NCI-H774 (cell line): ENCODE measurements at places on chromosomes 7 and 10.

GRCh38 chr10:338171-339037 lies 203.1 kb downstream of the ZMYND11 start:
- peak; percentile 2 for DNase-seq

- DNase-seq: no peak
These were observed 95.8 kb upstream of the CREB5 start for GRCh38 chr7:28316489-28316888.

DNA sequence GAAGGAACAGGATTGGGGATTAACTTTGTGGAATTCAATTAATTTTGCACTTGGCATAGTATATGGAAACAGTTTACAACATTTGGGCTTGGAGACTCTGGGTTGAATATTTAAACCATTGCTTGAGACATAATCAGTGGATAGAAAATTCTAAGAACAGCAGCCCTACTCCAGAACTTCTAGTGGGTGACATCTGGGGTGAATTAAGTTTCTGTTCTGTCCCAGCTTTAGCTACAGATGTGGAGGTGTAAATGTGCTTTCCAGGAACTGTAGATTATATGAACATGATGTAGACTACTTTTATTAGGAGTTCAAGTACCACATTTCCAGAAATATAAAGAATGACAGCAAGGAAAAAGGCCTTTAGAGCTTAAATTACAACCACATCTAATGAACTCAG lies 51.9 kb upstream of the SKAP2 start:
- DNase-seq: no peak

- DNase-seq: no peak
These were observed 19.1 kb upstream of the PARP12 start for GRCh38 chr7:140081774-140082425.

- DNase-seq: peak; percentile 10
These were observed 1.3 kb upstream of the TNRC18 start for GRCh38 chr7:5424749-5425506.

DNA sequence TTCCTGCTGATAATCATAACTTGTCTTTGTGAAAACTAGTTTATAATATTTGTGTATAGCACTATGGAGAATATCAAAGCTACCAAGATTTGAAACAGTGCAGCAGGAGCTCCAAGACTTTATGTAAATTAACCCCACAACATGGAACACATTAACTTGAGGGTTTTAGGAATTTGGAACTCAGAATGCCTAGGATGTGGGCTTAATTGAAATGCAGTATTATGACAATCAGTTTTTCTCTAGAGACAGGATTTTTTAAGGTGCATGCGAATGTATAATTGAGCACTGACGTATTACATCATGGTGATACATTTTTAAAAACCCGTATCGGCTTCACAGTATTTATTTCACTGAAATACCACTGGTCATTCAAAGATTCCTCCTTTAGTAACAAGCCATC lies 313.1 kb upstream of the DGKB start:
- no peak for DNase-seq

DNA sequence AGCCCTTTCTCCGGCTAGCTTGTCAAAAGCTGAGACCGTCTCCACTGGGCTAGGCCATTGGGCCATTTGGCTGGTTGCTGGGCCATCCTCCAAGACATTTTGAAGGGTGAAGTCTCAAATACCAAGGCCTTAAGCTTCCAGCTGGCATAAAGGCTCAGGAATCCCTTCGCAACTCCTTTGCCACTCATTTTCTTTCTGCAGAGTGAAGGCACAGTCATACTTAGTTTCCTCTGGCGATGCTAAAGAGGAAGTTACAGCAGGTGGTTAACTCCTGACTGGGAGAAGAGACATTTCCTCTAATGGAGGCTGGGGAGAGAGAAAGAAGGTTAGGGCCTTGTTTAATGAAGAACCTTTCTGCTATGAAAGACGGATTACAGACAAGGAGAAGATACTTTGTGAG lies 4.8 kb upstream of the REPIN1 start:
- no peak for DNase-seq

DNA sequence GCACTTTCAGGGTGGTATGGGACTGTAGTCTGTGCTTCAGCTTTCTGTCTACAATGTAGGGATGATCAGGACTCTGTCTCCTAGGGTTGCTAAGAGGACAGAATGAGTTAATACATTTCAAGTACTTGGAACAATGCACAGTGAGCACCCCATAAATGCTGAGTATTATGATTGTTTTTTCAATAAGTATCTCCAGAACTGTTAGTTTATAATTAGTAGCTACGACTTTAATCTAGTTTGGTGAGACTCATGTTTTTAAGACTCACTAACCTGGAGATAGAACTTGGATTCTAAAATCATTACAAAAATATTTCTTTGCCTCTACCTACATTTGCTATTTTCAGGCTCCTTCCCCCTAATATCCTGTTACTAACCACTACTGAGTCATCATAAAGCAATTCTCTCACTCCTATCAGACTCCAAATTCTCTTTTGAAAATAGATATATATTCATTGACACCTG lies 95.3 kb downstream of the CPED1 start:
- no peak for DNase-seq

DNA sequence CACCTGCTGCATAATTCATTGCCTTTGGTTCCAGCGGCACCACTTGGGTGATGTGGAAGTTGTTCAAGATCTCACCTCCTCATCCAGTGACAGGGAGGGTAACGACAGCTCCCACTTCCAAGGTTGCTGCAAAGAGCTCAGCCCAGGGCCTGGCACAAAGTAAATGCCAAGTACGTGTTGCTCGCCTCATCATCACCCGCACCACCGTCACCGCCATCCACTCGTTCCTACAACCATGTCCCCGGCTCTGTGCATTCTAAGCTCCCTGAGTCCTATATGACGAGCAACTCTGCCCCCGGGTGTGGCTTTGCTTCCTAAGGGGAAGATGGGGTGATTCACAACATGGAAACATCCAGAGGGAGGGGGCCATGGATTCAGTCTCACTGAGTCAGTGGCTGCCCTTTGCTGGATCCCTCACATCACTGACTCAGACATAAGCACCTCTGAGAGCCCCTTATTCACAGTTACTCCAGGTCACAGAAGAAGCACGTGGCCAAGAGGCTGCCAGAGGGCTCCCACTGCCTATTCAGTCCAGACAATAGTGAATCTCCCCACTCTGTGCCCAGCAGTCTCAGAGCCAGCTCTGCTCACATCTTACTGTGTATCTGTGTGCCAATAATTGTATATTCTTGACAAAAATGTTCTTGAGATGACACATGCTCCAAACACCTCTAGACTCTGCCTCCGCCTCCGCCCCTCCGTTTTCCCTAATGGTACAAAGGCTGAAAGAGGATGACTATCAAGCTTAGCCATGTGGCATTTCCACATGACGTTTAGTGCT lies 159.1 kb downstream of the GFRA1 start:
- DNase-seq: no peak

GRCh38 chr7:76377186-76377918 lies 18.6 kb upstream of the YWHAG start:
- no peak for DNase-seq

DNA sequence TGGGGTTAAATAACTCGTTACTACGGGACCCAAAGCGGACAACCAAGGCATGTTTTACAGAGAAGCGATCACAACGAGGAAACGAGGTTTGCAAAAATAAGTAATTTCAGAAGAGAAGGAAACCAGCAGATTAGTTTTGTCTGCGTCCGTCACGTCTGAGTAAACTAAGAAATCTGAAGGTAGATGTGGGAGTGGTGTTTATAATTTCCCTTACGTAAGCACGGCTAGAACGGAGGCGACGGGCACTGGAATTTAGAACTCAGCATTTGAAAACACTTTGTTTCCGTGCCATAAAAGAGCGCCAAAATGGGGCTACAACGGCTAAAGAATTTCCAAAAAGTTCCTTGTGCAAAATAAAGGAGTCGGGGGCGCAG lies 718 bp upstream of the UMAD1 start:
- DNase-seq: no peak

- no peak for DNase-seq
These were observed 238.1 kb upstream of the AOAH start for GRCh38 chr7:36962367-36962766.

DNA sequence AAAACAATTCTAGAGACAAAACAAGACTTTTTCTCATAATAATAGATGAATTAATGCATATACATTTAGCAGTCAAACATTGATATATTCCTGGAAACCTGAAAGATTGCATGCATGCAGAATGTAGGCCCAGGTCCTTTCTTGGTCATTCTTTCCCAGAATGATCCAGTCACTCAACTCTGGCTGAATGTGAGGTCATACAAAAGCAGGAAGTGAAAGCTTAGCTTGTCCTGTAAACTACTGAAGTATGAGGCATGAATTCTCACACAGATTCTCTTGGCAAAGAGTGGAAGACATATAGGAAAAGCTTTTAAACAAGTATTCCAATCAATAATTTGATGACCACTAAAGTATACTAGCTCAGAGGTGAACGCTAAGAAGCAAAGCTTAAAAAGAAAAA lies 253.9 kb downstream of the PPP1R3A start:
- no peak for DNase-seq

DNA sequence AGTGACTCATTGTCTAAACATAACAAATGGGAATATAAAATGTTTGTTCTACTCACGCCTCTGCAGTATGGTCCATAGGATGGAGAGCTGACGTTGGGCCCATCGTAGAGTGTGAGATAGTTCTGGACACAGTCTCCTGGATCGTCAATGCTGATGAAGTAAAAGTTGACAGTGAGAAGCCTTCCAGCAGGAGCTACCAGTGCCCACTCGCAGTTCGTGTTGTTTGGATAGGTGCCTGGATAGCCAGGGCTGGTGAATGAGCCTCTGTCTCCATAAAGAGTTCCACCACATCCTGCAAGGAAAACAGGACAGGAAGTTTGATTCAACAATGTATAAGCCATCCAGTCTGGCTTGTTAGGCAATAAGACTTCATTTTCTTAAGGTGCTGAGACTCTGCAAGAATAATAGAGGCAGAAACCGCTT lies 79.6 kb downstream of the OR13A1 start:
- no peak for DNase-seq

- no peak for DNase-seq
These were observed 505.6 kb downstream of the HTR7 start for GRCh38 chr10:90352288-90352687.

DNA sequence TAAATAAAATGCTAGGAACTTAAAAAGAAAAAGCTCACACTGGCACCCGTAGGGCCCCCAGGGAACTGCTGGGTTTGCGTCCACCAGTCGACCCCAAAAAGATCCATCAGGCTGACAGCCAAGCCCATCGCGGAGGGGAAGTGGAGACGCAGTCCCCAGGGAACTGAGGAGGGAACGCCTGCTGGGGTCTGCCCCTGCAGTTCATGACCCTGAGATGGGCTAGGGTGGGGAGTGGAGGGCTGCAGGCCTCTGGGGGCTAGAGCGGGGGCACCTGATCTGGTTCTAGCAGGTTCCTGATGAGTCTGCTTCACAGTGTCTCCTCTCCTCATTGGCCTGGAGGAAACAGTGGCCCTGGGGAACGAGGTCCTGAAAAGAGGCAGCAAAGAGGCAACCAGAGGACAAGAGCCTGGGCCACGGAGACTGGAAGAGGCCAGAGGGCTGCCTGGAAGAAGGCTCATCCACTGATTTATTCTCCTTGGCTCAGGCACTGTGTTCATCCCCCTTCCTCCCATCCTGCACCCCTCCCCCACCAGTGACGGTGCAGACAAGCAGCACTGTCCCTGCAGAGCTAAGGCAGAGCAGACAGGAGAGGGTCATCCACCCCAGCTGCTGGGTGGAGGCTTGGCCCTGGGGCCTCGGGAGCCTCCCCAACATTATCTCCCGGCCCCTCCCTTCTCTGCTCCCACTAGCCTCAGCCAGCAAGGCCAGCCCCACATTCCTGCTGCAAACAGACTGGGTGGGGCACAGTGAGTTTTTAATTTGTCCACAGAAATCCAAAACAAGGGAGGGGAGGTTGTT lies 24.7 kb upstream of the HSPA12A start:
- no peak for DNase-seq

DNA sequence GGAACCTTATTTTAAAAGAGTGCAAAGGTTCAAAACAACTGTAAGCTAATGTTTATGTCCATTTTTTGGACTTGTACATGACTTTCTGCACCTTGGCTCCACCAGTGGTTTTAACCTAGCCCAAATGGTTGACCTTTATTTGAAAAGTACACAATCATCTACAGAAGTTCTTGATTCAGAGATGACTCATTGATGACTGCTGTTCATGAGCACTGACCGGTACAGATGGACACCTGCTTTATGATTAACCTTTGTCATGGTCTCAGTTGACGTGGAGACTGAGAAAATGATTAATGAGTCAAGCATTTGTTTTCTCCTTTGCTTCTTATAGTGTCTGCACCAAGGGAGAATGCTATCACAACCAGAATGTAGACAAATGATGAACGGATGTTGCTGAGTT lies 55.7 kb upstream of the PTER start:
- DNase-seq: no peak

DNA sequence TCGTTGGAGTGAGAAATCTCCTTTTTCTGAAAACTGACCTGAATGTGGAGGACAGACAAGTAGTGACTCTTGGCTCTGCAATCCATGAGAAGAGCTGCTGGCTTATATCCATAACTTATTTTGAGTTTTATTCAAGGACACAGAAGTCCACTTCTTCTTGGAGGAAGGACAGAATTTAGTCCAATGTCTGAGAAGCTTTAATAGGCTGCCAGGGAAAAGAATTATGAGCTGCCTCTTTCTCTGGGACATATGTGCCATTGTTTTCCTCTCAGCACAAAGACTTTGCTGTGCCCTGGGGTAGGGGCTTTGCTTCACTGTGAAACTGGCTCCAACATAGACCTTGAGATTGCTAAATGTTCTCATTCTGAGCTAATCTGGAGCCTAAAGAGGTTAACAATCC lies 20.5 kb upstream of the AOC1 start:
- no peak for DNase-seq

GRCh38 chr10:58576751-58577436 lies 64.2 kb downstream of the BICC1 start:
- no peak for DNase-seq

GRCh38 chr10:79487296-79488194 lies 24.8 kb upstream of the EIF5AL1 start:
- DNase-seq: no peak

DNA sequence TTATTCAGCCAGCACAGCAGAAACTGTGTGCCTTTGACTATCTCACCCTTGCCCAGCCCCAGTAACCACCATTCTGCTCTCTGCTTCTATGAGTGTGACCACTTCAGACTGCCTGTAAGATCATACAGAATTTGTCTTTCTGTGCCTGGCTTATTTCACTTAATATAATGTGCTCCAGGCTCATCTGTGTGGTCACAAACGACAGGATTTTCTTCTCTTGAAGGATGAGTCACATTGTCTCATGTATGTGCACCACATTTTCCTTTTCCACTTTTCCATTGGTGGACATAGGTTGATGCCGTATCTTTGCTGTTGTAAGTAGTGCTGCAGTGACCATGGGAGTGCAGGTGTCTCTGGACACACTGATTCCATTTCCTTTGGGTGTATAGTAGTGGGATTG lies 122.5 kb upstream of the LANCL2 start:
- no peak for DNase-seq

- DNase-seq: no peak
These were observed 12.1 kb downstream of the GALNTL5 start for GRCh38 chr7:151968357-151968756.

- DNase-seq: no peak
These were observed 149.3 kb upstream of the IMMP2L start for GRCh38 chr7:111711426-111712065.

- DNase-seq: no peak
These were observed 79.1 kb upstream of the RHOBTB1 start for GRCh38 chr10:61023053-61023452.
